Testis (tissue), 5 donors: ENCODE measurements at places on chromosomes 2 and 18. TPM values are rescaled to one million over a fixed set of nuclear protein-coding genes. Genes with fewer than 3 reads are reported as not detected.

DNA sequence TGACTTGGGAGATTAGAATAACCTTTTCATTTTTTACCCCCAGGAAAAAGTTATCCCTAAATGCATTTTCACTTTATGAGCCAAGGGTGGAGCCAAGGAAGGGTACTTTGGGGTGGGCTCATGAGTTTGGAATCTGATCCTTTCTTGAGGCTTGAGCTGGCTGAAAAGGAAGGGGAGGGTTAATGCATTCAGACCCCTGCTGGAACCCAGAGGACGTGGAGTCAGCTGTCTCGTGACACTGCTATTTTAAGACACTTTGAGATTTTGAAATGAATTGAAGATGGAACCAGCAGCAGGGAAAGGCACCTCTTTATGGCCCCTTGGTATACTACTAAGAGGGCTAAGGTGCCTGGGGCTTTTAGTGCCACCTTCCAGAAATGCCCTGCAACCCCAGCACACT is 90.4 kb downstream of the MARCHF4 start:
- DNase-seq, result no peak

MC2R gene
- total RNA-seq, result not detected

DNA sequence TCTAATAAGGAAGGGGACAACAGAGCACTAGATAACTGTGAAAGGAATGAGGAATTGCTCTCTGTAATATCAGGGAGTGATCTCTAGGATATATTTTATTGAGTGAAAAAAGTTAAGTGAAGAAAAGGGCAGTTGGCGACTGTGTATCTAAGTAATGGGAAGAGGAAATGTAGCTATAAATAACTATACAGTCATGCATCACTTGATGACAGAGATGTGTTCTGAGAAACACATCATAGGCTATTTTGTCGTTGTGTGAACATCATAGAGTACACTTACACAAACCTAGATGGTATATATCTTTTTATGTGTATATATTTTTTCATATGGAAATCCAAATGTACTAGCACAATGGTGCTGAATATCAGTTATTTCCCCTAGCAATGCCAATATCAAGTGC is 329.3 kb downstream of the TXNL1 start:
- no peak for DNase-seq

DNA sequence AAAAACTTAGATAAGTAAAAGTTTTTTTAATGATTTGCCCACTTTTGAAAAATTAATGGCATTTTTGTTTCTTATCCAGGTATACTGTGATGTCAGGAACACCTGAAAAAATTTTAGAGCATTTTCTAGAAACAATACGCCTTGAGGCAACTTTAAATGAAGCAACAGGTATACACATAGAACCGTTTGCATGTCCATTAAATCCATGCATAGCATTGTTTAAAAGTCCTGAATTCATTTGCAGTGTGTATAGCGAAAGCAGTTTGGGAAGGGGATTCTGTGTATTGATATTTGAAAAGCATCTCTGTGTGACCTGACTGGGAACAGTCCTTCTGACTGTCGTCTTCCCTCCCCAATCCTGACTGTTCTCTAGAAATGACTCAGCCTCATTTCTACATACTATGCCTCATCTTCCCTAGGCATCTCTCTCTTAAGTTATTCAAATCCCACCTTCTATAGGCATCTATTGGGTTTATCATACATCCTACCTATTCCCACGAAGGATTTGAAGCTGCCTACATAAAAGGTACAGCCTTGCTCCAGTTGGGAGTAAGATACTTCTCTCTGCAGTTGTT is 79.2 kb upstream of the MAP3K20 start:
- no peak for DNase-seq

DNA sequence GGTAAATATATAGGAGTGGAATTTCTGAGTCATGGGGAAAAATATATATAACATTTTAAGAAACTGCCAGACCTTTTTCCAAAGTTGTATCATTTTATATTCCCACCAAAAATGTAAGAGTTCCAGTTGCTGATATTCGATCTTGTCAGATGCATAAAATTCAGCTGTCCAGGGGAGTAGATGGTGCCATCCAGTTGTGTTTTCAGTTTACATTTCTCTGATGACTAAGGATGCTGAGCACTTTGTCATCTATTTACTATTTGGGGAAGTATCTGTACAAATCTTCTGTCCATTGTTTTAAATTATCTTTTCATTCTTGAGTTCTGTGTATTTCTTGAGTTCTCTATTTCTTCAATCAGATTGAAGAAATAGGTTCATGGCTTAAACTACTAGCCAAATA is 126.1 kb downstream of the RTN4 start:
- no peak for DNase-seq

GRCh38 chr18:65610939-65611338 is 139.9 kb upstream of the CDH7 start:
- DNase-seq, result no peak

- DNase-seq, result no peak
Measured at GRCh38 chr2:88866756-88867155, 175.3 kb downstream of the RPIA start.

DNA sequence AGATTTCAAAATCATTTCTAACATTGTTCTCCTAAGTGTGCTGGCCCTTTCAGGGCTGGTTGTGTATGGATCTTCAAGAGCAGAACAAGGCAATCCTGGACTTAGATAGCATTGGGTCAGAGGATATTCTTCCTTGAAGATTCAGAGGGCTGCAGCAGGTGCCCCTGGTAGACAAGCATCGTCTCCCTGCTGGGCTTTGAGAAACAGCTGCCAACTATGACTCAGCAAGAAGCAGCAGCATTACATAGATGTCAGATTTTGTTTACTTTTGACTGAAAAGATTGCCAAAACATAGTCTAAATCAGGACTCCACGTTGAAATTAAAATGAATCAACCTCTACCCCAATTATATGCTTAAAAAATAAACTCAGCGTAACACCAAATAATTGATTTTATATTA is 618.8 kb downstream of the SOCS6 start:
- DNase-seq, result no peak

GRCh38 chr2:9508931-9509330 is 34.6 kb downstream of the IAH1 start:
- DNase-seq, result no peak

GRCh38 chr2:217847115-217847514 is 155.7 kb downstream of the TNS1 start:
- DNase-seq, result no peak

KIF3C gene
- total RNA-seq, result 9.8 TPM

OTX1 gene
- total RNA-seq, result 0.56 TPM

GRCh38 chr2:19871836-19872235 is 29.9 kb downstream of the TTC32 start:
- DNase-seq, result no peak

CD207 gene
- 0.19 TPM for total RNA-seq

- peak; percentile 30 for DNase-seq
Measured at GRCh38 chr2:136116151-136116812, 1.7 kb downstream of the CXCR4 start.

- DNase-seq, result no peak
Measured at GRCh38 chr2:70003093-70003830, 41.8 kb upstream of the ASPRV1 start.

GREB1 gene
- total RNA-seq, result 136 TPM

MC4R gene
- total RNA-seq, result not detected

- peak; percentile 24 for DNase-seq
Measured at GRCh38 chr2:208783184-208783583, 376.6 kb downstream of the PTH2R start.

OSR1 gene
- 8.9 TPM for total RNA-seq

EVX2 gene
- total RNA-seq, result 1.5 TPM

- DNase-seq, result peak; percentile 16
Measured at GRCh38 chr2:241775223-241776177, 1.1 kb upstream of the GAL3ST2 start.

- no peak for DNase-seq
Measured at GRCh38 chr2:38123911-38124310, 48.0 kb upstream of the CYP1B1 start.

REG3A gene
- total RNA-seq, result not detected

DNA sequence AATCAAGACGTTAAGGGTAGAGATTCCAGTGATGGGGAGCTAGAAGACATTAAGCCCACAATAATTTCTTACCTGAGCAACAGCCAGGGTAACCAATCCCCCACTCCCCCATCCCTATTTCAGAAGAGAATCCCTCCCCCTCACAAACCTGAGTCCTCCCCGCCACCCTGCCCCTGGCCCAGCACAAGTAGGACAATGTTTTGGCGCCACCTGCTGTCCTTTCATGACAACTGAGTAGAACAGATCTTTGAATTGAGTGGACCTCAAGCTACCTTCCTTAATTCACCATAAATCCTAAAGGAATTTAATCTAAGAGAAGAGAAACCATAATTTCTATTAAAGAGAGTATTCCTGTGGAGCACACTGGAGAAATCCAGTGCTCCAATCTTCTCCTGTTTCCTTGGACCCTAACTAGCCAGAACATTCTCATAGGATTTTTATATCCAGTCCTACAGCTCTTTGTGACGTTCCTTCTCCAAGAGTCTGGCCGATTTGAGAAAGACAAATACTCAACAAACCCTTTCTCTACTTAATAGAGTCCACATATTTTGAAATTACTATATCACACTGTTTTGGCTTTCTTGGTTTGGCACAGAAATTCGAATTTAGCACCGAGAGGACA is 41.1 kb downstream of the NHEJ1 start:
- peak; percentile 82 for DNase-seq
